Tracheal epithelial cell (primary cell): ENCODE measurements at places on chromosomes 5 and 9. TPM values are rescaled to one million over a fixed set of nuclear protein-coding genes. Genes with fewer than 3 reads are reported as not detected.

Gene SREK1
- total RNA-seq = 18.1 and 23.4 TPM in 2 replicates

Gene SLC45A2
- 0.21 TPM in 1 of 2 replicates, not detected in the other for total RNA-seq

Gene SMIM33
- not detected in 2 replicates for total RNA-seq

Gene GPR151
- total RNA-seq = not detected in 2 replicates

Gene CHSY3
- under 0.01 and 1.4 TPM in 2 replicates for total RNA-seq

Gene LRRC26
- total RNA-seq = 0.24 TPM in 1 of 2 replicates, not detected in the other

Gene SNCB
- not detected in 2 replicates for total RNA-seq
